ENCODE measurements at places on chromosomes 11 and 22.

DNA sequence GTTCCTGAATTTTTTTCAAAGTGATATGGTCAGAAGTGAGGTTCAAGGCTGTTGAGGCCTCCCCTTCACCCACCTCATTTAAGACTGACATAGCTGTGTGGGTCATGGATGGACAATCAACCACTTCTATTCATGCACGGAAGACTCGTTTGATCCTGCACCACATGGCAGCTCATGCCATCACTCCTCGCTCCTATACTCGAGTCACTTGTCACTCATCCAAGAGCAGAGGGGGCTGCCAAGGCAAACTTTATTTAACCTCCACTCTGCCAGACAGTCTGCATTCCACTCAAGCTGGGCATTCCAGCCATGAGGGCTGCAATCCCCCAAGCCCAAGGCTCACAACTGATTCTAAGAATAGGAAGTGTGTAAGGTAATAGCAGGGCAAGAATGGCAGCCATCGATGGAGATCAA lies 34.1 kb downstream of the SNX19 start:
- no peak for DNase-seq

- no peak for DNase-seq
Measured at GRCh38 chr22:37661160-37661924, 2.8 kb downstream of the PDXP start.

GRCh38 chr11:111668980-111669379 lies 66.7 kb downstream of the SIK2 start:
- DNase-seq, result no peak

DNA sequence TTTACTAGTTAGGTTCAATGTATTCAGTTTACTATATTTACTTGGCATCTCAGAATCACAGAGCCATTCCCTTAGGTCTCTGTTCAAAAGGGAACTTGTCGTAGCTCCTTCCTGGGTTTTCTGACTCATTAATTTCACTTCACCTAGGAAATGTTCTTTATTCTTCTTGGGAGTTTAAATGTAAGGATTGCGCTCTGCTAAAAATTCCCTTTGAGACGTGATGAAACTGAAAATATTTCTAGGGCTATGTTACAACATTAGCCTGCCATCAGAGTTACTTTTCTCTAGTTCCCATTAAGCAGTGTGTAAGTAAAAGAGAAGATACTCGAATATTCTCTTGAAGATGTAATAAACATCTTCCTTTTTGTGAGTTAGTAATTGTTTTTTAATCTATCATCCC lies 209.5 kb downstream of the CASP12 start:
- DNase-seq, result no peak

DNA sequence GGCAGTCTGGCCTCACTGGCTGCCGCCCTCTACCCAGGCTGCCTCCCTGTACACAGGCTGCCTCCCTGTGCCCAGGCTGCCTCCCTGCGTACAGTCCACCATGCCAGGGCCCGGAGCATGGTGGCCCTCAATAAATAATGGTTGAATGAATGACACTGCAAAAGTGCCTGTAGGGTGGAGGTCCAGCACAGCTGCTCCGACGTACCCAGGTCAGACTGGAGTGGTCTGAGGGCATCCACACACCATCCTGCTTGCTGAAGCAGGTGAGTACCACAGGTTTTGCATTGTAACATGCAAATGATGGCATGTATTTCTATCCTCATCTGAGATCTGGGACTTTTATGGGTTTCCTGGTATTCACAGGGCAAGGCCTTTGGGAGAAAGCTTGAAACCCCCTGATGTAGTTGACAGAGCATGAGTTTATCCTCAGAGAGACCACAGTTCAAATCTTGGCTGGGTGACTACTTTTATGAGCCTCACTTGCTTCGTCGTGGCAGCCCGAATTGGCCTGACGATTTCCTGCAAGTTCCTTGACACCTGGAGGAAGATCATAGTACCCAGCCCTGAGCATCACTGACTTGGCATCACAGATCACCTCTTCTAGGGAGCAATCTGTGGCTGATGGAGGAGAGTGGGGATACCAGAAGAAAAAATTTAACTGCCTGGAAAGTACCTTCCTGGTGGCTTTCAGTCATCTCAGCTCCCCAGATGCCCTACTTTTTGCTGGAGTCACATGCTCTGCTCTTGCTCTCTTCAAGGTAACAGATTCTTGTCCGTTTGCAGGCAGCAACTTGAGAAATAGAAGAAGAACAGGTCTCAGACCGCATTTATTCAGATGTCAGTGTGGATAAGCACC lies 16.0 kb upstream of the CYB5R3 start:
- no peak for DNase-seq

GRCh38 chr11:95067841-95068219 lies 1.1 kb downstream of the SRSF8 start:
- DNase-seq, result no peak

DNA sequence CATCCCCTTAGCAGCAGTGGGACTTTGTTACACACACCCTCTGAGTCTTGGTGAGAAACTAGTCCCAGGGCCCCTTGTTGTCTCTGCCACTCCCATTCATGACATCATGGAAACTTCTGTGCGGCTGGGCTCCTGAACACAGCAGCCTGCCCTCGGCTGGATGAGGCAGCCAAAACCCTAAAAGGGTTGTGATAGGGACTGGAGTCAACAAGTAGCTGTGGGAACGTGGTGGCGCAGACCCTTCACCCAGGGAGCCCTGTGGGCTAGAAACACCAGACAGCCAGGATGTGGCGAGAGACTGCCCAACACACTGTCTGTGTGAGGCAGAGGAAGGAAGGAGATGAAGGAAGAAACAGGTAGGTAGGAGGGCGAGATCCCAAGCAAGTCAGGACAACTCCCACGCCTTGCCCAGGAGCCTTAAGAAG lies 3.9 kb downstream of the CD3D start:
- no peak for DNase-seq

GRCh38 chr11:31801298-31801702 lies 9.8 kb downstream of the PAX6 start:
- DNase-seq, result no peak

- DNase-seq, result peak; percentile 3
Measured at GRCh38 chr11:135075740-135076139, 663.7 kb upstream of the B3GAT1 start.

GRCh38 chr11:7538466-7539454 lies 25.0 kb downstream of the PPFIBP2 start:
- DNase-seq, result peak; percentile 10
